EH (cell line): ENCODE measurements at places on chromosomes 4 and X.

DNA sequence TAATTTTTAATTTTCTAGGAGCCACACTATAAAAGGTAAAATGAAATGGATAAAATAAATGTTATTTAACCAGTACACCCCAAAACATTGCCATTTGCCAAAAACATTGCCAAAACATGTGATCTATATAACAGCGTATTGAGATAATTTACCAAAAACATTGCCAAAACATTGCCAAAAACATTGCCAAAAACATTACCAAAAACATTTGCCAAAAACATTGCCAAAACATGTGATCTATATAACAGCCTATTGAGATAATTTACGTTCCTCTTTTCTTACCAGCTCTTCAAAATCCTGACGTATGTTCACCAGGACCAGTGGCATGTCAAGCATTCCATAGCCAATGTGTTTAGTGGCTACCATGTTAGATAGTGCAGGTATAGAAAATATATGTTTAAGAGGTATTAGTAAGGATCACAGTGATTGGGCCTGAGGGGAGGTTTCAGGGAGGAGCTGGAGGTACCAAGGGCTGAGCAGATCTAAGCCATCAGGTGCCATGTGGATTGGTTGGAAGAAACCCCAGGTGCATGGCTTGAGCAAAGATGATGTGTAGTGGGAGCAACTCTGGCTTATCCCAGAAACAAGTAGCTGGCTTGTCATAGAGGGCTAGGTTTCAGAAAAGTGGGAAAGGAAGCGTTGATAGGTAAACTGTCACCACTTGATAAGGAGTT lies 42.6 kb downstream of the RAPGEF2 start:
- DNase-seq, result no peak

DNA sequence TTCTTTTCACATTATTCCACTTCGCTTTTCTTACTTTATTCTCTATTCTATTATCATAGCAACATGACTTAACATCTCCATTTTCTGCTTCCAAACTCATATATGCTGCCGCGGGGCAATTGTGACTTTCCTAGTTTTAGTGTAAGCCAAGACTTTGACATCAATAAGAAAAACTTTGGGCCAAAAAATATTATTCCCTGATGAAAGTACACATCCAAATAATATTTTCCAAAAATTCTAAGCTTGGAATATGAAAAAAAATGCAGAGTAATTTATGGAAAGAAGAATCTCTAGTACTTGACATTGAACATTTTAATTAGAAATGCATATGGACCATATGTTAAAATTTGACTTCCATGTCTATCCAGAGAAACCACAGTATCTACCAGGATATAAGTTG lies 995.1 kb upstream of the INTU start:
- DNase-seq, result no peak

- DNase-seq, result peak; percentile 24
Observed at GRCh38 chr4:7207628-7208231, 15.4 kb downstream of the SORCS2 start.

DNA sequence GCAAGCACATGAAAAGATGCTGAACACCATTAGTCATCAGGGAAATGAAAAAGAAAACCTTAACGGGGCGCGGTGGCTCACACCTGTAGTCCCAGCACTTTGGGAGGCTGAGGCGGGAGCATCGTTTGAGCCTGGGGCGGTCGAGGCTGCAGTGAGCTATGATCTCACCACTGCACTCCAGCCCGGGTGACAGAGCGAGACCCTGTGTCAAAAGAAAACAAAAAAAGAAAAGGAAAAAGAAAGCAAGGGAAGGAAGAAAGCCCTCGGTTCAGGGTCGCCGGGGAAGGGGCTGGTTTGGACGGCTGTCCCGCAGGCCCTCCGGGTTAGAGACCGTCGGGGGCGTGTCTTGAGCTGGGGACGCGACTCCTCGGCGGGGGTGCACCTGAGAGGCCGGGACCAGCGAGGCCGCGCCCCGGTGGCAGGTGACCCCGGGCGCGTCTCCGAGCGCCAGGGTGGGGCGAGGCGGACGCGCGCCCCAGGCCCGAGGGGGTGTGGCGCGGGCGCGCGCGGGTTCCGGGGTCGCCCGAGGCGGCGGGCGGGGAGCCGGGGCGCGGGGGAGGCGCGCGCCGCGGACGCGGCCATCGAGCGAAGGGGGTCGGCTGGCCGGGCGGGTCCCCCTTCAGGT lies 478 bp upstream of the PLXNA3 start:
- DNase-seq, result peak; percentile 18

- no peak for DNase-seq
Observed at GRCh38 chr4:147628415-147628814, 11.2 kb downstream of the TMEM184C start.

- no peak for DNase-seq
Observed at GRCh38 chr4:58192217-58192616, 1082.0 kb upstream of the IGFBP7 start.

- no peak for DNase-seq
Observed at GRCh38 chr4:24607334-24607733, 23.0 kb upstream of the DHX15 start.

DNA sequence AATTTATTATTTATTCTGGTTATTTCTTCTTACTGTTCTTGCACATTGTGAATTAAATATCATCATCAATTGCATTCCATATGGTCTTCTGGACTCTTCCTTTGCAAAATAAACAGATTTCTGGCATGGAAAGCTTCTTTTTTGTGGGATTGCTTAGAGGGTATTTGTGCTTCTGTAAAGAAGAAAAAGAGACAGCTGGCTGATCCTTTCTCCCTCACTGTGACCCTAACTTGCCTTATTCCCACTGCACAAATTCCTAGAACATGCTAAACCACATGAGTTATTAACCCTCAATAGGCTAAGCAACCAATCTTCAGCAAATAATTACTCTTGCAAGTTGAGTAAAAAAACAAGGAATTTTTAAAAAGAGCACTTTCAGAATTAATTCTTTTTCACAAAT lies 23.8 kb upstream of the LRCH2 start:
- no peak for DNase-seq

DNA sequence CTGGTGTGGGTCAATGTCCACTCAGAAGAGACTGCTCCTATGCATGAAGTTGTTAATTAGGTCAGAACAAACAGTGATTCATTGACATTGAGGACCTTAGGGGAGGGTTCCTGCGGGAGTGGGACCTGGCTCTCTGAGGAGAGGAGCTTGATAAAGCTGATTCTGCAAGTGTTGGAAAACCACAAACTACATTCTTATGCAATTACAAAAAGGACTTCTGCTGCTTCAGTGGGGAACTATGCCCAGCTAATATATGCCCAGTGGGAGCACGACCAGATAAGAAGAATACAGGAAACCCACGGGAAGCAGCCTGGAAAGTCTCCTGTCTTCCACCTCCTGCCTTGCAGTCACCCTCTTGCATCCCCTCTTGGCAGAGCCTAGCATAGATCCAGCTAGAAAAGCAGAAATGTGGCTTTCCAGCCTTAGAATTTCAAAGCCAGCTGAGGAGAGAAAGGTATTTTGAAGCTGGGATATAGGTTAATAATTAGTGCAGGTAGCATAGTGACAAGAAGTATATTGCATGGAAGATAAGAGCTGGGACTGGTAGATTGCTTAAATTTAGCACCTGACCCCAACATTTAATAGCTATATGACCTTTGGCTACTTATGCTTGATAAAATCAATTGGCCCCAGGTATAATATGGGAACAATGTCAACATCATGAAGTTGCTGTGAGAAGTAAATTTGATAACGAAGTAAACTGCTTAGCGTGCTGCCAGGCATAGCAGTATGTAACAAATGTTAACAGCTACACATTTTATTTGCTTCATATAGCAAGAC lies 34.9 kb upstream of the UGT8 start:
- peak; percentile 13 for DNase-seq

- no peak for DNase-seq
Observed at GRCh38 chr4:27081675-27082586, 221.3 kb downstream of the STIM2 start.

DNA sequence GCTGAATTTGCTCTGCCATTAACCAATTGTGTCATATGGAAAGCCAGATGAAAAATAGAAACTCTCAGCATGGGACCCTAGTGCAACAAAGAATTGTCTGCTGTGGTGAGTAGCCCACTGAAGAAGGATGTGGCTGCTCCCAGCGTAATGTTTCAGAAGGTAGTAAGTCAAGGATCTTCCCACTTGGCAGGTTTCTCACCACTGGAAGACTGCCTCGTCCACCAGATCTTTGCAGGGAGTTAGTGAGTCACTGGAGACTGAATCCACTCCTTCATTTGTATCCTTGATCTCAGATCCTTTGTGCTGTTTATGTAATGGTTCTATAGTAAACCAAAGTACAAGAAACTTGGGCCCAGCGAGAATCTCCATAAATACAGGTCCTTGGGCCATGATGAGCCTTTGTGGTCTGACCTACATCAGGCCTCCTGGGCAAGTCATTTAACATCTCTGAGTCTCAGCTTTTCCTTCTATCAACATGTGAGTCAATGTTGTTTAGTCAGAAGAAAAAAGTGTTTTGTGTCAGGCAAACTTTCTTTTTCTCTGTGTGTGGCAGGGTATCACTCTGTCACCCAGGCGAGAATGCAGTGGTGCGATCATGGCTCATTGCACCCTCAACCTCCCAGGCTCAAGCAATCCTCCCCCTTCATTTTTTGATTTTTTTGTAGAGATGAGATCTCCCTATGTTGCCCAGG lies 78.0 kb upstream of the CCDC160 start:
- no peak for DNase-seq

- DNase-seq, result no peak
Observed at GRCh38 chr4:42781315-42781714, 111.2 kb upstream of the GRXCR1 start.

DNA sequence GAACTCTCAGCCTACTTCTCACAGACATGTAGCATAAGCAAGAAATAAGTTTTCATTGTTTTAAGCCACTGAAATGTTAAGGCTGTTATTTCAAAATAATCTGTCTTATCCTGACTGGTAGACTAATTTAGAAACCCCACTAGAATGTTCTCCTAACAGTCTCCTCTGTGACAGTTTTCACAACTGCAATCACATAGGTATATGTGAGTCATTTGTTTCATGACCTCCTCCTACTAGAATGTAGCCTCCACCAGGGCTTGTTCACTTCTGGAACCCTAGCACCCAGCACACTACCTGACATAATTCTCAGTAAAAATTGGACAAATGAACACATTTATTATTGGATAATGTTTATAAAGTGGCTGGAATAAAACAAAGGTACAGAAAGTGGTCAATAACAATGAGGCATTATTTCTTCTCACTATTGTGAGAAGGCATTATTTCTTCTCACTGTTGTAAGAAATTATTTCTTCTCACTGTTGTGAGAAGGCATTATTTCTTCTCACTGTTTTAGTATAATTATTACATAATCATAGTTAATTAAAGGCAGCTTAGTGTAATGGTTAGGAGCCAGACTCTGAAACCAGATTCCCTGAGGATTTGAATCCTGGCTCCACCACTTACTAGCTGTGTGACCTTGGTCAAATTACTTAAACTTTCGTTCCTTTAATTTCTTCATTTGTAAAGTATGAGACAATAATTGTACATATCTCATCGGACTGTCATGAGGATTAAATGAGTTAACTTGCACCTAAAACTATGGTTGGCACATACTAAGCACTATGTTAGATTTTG lies 251.5 kb downstream of the RASL11B start:
- DNase-seq, result no peak

- DNase-seq, result no peak
Observed at GRCh38 chrX:153179131-153179530, at the start of gene MAGEA1. Gene MAGEA1, plus strand, starts transcription at chrX:153179284. Its CDS starts 3,106 bp downstream, at chrX:153182390.

- no peak for DNase-seq
Observed at GRCh38 chr4:79653871-79654270, 245.8 kb upstream of the GK2 start.

GRCh38 chrX:43106009-43106408 lies 328.0 kb upstream of the PPP1R2C start:
- DNase-seq, result no peak

GRCh38 chrX:107541244-107541643 lies 87.1 kb upstream of the PRPS1 start:
- peak; percentile 36 for DNase-seq

DNA sequence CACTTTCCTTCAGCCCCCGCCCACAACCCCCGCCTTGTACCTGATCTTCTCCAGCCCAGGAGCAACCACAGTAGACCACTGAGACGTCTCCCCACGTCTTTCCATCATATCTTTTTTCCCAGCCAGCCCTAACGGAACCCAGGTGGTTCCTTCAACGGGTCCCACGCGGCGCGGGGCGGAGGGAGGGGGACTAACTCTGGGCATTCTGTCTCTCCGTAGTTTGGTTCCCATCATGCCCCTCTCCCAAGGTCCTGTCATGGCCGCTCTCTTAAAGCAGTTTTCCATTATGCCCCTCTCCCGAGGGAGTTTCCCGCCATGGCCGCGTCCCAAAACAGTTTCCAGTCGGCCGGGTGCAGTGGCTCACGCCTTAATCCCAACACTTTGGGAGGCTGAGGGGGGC lies 21.5 kb upstream of the TBL1X start:
- DNase-seq, result no peak

GRCh38 chr4:185186769-185187168 lies 17.0 kb downstream of the CFAP97 start:
- DNase-seq, result no peak

GRCh38 chr4:32163125-32163524 lies 1443.0 kb downstream of the PCDH7 start:
- DNase-seq, result no peak

GRCh38 chrX:100085846-100086245 lies 324.2 kb downstream of the PCDH19 start:
- peak; percentile 20 for DNase-seq

- DNase-seq, result peak; percentile 43
Observed at GRCh38 chr4:25769251-25769650, 93.5 kb downstream of the SEL1L3 start.

DNA sequence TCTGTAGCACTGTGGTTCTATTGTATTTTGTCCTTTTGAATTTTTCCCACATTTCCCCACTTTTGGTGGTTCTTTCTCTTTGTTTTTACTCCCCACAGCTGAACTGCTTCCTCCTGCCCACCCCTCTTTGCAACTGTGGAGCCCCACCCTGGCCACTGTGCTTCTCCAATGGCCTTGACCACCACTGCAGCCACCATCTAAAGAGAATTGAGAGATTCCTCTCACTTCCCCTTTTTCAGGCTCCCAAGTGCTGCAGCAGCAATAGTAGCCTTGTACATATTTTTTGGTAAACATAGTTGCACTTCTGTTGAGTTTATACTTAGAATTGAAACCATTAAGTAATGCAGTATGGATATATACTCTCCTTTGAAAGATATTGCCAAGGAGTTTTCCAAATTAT lies 51.3 kb upstream of the FRMPD3 start:
- no peak for DNase-seq

GRCh38 chr4:181821039-181822004 lies 421.9 kb upstream of the TENM3 start:
- peak; percentile 56 for DNase-seq

DNA sequence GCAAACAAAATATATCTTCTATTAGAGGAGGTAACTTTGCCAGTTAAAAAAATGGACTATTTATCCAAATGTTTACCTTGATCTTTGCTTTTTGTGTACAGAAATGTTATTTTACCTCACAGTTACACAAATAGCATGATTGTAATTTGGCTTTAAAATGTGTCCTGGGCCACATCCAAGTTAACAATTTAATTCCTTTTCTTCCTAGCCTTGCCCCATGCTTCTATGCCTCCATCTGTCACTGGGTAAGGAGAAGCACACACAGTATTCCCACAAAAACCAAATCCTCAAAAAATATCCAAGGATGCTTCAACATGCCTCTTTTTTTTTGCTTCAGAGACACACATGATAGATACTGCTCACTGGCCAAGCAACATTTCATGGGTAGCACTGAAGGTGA lies 30.9 kb downstream of the GRXCR1 start:
- DNase-seq, result no peak
